ENCODE measurements at places on chromosomes 1 and 21. TPM values are rescaled to one million over a fixed set of nuclear protein-coding genes. Genes with fewer than 3 reads are reported as not detected.

DNA sequence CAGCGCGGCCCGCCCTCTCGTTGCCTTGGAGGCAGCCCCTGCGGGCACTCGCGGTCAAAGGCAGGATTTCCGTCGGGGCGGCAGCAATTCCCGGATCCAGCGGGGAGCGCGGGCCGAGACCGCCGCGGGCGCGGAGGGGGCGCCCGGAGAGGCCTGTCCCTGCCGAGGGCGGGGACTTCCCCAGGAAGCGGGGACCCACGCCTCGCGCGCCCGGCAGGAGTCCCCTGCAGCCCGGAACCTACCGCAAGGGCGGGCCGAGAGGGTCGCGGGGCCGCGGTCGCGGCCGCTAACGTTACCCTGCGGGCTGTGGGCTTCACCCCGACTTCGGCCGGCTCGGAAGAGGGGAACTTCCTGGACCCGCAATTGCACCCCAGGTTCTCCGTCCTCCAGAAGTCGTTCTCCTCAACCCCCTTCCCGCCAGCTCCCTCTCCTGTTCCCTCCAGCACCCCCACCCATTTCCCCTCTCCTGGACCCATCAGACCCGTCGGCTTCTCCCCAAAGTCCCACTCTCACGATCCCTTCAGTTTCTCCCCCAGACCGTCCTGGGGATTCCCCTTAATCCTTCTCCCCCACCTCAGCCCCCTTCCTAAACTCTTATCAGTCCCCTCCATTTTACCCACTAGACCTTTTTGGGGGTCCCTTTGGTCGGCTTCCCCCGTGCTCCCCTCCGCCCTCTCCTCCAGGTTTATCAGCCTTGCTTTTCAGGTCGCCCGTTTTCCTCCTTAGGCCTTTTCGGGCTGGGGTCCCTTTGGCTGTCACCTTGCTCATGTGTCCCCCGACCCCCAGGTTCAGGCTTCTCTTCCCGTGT, 604 bp downstream of the FGR start:
- H3K27me3 ChIP-seq: no peaks in the 10 kb centered on the region
- DNase-seq: no peak
- H3K36me3 ChIP-seq: no peaks in the 10 kb centered on the region

DNA sequence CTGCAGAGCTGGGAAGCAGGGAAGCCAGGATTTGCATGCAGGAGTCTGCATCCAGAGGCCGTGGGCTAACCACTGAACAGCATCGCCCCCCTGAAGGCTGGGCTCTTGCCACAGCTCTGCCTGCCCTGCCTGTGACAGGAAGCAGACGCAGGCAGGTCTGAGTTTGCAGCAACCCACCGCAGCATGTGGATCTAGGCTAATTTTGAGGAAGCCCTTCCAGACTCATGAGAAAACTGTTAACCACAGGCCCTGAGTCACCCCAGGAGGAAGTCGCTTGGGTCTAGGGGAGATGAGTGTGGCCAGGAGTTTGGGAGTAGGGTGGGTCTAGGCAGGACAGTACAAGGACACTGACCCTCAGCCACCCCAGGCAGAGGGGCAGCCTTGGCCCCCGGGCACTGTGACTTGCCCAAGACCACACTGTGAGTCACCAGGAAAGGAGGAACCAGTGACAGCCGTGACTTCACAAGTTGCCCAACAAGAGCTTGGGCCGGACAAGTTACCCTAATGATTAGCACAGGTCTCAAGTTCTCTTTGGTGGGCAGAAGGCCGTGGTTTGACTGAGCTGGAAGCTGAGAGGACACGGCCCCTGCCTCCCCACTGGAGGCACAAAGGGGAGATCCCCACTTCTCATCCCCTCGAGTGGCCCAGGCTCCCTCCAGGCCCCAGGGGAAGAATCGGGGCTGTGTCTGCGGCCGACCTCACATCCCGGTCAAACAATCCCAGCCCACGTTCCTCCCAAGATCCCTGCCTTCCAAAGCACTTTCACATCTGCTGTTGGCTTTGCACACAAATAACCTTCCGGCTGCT, 826 bp downstream of the LAPTM5 start:
- H3K27me3 ChIP-seq: peaks cover 6% of the 10 kb centered on the region
- peaks cover 17% of the 10 kb centered on the region for H3K4me1 ChIP-seq
- peak; percentile 56 for DNase-seq
- H3K36me3 ChIP-seq: no peaks in the 10 kb centered on the region

- peaks cover 1% of the 10 kb centered on the region for H3K36me3 ChIP-seq
- H3K27ac ChIP-seq: no peak overlapping the region
- peaks cover 48% of the 10 kb centered on the region for H3K4me1 ChIP-seq
- peaks cover 3% of the 10 kb centered on the region for H3K27me3 ChIP-seq
These were observed 27.1 kb downstream of the PKP1 start for GRCh38 chr1:201310251-201310985.

DNA sequence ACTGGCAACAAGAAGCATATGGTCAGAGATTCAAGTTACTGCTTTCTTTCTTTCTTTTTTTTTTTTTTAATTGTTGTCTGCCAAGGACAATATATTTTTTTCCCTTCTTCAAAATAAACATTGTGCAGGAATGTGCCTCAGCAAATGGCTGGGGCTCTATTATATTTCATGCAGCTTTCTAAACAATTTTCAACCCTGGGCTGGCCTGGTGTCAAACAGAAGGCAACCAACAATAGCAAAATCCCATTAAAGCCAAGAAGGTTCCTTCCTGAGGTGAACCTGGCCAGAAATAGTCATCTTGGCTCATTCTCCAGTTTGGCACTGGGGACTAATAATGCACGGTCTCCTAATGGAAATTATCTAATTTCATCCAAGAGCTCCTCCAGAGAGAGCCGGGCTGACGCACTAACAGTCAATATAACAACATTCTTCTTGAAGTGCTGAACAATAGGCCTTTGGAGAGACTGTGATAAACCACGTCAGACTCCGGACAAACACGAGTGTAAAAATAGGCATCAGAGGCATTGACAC, 35.7 kb upstream of the HLX start:
- no peak for DNase-seq
- no peak overlapping the region for H3K27ac ChIP-seq
- peaks cover 16% of the 10 kb centered on the region for H3K27me3 ChIP-seq
- H3K4me1 ChIP-seq: no peaks in the 10 kb centered on the region
- no peaks in the 10 kb centered on the region for H3K36me3 ChIP-seq

DNA sequence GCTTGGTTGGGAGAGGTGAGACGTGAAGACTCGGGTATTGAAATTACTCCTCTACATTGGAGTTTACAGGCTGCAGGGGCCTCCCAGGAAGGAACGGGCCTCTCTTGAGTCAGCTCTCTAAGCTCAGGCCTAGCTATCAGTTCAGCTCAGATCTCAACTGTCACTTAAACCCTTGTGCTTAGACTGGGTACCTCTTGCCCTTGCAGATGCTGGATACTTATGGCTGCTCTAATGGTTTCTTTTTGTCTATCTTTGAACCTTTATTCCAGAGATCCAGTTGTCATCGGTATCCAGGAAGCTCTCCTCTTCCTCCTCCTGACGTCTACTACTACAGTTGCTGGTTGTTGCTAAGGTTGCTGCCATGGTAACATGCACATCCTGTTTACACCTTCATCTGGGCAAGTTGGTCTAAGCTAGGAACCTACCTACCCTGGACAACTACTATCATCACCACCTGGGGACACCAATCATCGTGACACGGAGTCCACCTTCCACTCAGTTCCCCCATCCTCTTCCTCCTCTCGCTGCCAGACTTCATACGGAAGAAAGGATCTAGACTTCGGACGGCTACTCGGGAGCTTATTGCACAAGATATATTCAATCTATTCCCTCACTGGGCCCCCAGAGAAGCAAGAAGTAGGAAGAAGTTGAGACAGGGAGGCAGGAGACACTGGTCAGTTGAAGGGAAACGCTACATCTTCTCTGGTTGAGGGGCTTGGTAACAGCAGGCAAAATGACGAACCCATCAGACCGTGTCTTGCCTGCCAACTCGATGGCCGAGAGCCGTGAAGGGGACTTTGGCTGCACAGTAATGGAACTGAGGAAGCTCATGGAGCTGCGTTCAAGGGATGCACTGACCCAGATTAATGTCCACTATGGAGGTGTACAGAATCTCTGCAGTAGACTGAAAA, 56.1 kb downstream of the ATP2B4 start:
- H3K4me1 ChIP-seq: peaks cover 23% of the 10 kb centered on the region
- no peaks in the 10 kb centered on the region for H3K27me3 ChIP-seq
- DNase-seq: no peak
- H3K36me3 ChIP-seq: peaks cover 15% of the 10 kb centered on the region
- H3K27ac ChIP-seq: no peak overlapping the region
- H3K4me3 ChIP-seq: no peak overlapping the region

DNA sequence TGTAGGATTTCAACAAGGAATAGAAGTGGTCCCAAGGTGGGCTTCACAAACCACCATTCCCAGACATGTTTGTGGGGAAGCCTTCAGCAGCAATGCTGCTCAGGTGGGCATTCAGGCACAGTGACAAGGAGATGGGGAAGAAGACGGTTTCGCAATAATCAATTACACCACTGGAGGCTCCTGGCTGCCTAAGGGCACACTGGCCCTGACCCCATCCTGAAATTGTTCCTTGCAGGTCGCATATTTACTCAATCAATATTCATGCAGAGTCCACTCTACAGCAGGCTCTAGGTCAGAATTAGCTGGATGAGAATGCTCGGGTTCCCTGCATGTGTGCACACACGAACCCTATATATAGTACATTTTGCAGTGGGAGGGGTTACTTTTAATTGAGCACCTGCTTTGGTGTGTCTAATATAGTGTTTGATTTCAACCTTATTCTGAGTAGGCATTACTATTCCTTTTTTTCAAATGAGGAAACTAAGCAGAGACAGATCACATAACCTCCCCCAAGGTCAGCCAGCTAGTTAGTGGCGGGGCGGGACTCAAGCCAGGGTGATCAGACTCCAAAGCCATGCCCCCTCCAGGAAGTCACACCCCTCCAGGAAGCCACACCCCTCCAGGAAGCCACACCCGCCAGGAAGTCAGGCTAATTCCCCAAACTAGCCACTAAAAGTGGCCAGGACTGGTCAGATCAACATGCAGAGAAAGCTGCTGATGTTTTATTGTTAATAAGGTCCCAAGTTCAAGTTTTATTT, 106.5 kb downstream of the HLCS start:
- peak overlapping the region; percentile 92 for H3K27ac ChIP-seq
- DNase-seq: no peak
- peaks cover 3% of the 10 kb centered on the region for H3K36me3 ChIP-seq
- H3K4me3 ChIP-seq: no peak overlapping the region
- H3K27me3 ChIP-seq: no peaks in the 10 kb centered on the region

DNA sequence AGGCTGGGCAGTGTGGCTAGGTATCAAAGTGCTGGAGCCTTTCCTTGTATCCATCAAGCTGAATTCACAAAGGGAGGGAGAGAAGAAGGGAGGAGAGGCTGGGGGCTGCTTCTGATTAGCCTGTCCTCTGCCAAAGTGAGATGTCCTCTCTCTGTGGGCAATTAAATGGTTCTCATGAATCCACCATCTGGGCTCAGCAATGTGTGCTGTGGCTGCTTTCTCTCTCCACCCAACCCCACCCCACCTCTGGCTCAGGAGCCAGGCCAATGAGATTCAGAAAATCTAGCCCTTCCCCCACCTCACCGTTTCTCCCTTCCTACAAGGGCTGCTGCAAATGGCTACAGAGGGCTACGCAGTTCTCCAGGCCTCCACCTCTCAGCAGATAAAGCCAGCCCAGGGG, 154.6 kb downstream of the TENT5C start:
- H3K4me3 ChIP-seq: no peak overlapping the region
- H3K27me3 ChIP-seq: no peaks in the 10 kb centered on the region
- no peak overlapping the region for H3K27ac ChIP-seq
- H3K4me1 ChIP-seq: peaks cover 9% of the 10 kb centered on the region
- no peak for DNase-seq
- no peaks in the 10 kb centered on the region for H3K36me3 ChIP-seq

- H3K4me1 ChIP-seq: peaks cover 17% of the 10 kb centered on the region
- H3K36me3 ChIP-seq: no peaks in the 10 kb centered on the region
- no peaks in the 10 kb centered on the region for H3K27me3 ChIP-seq
- no peak for DNase-seq
- H3K27ac ChIP-seq: peak overlapping the region; percentile 58
These were observed 23.2 kb downstream of the ARID4B start for GRCh38 chr1:235304549-235305451.

DNA sequence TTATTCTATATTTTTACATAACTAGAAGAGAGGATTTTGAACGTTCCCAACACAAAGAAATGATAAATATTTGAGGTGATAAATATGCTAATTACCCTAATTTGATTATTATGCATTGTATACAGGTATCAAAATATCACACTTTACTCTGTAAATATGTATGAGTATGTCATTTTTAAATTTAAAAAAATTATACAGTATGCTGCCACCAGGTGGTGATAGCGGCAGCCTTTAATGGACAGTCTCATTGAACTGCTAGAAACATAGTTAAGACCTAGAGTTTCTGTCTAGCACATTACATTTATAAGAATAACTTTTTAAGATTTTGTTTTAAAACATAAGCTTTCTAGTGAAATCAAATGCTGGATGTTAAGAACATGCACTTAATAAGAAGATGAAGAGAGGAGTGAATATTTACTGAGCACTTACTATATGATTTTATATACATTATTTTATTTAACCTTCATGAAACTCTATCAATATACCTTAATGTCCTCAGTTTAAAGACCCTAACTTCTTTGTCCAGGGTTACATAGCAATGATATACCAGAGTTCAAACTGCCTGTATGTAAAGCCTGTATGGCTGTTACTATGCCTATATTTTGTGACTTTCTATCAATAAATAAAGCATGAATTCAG, 207.1 kb downstream of the NUF2 start:
- no peak overlapping the region for H3K4me3 ChIP-seq
- H3K36me3 ChIP-seq: no peaks in the 10 kb centered on the region
- H3K27ac ChIP-seq: no peak overlapping the region
- H3K27me3 ChIP-seq: peaks cover 20% of the 10 kb centered on the region
- H3K4me1 ChIP-seq: no peaks in the 10 kb centered on the region

GRCh38 chr1:156880473-156880872, 13.0 kb upstream of the PEAR1 start:
- H3K27me3 ChIP-seq: peaks cover 54% of the 10 kb centered on the region
- no peak overlapping the region for H3K4me3 ChIP-seq
- H3K27ac ChIP-seq: no peak overlapping the region
- no peaks in the 10 kb centered on the region for H3K4me1 ChIP-seq

The ANKRD35 gene
- total RNA-seq: not detected

- H3K27me3 ChIP-seq: peaks cover 52% of the 10 kb centered on the region
- H3K4me1 ChIP-seq: no peaks in the 10 kb centered on the region
- H3K4me3 ChIP-seq: no peak overlapping the region
These were observed 10.7 kb downstream of the DRAXIN start for GRCh38 chr1:11701981-11702803.

- peaks cover 4% of the 10 kb centered on the region for H3K27me3 ChIP-seq
- H3K4me1 ChIP-seq: peaks cover 2% of the 10 kb centered on the region
- no peak overlapping the region for H3K27ac ChIP-seq
- peaks cover 2% of the 10 kb centered on the region for H3K36me3 ChIP-seq
- H3K4me3 ChIP-seq: no peak overlapping the region
- DNase-seq: no peak
These were observed 17.4 kb upstream of the IL19 start for GRCh38 chr1:206753141-206753540.

The SLC1A7 gene
- not detected for total RNA-seq

Data from chondrocyte (in vitro differentiated cells).